ENCODE measurements at places on chromosomes 1 and 21.

- no peak for DNase-seq
Measured at GRCh38 chr21:43290421-43291346, 121.9 kb downstream of the CRYAA start.

DNA sequence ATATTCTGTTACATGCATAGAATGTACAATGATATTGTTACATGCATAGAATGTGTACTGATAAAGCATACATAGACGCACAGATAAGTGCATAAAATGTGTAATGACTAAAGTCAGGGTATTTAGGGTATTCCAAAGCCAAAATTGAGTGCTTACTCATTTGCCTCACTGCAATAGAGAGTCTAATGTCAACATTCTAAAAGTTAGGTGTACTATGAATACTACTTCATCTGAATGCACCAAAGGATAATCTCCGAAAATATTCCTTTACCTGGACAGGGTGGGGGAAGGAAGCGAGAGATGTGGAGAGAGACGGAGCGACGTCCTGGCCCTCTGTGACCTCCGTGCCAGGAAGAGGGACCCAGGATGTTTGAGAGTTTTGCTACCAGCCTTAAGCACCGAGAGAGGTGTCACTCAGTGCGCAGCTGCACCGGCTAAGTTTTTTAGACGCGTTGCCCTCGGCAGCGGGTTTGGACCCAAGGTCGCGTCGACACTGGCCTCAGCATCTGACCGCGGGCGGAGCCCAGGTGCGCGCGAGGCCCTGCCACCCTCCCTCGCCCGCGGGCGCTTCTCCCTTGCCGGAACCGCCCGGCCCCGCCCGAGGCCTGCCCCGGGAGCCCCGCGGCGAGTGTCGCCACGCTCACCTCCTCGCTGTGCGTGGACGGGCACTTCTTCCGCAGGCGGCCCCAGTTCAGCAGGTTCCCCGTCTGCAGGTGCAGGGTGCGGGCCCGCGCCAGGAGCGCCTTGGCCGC lies 660 bp downstream of the GCLM start:
- no peak for DNase-seq

DNA sequence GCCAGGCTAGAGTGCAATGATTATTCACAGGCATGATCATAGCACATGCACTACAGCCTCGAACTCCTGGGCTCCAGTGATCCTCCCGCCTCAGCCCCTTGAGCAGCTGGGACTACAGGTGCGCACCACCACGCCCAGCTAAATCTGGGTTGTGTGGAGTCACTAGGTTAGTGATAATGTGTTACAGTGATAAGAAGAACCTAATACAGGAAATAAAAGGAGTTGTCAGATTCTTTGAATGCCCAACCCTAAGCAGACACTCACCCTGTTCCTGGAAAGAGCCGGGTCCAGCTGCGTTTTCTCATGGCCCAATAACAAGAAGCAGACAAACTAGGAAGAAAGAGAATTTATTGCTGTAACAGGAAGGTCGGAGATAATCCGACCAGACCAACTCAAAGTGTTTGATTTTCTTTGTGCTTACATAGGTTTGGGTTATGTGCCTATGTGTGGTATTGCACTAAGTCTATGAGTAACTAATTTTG lies 8.8 kb downstream of the IFNGR2 start:
- no peak for DNase-seq

GRCh38 chr1:116360429-116361173 lies 12.4 kb upstream of the ATP1A1 start:
- no peak for DNase-seq

GRCh38 chr1:234769986-234770795 lies 160.2 kb upstream of the IRF2BP2 start:
- DNase-seq = no peak

GRCh38 chr1:76298399-76298798 lies 223.9 kb downstream of the ST6GALNAC3 start:
- no peak for DNase-seq

DNA sequence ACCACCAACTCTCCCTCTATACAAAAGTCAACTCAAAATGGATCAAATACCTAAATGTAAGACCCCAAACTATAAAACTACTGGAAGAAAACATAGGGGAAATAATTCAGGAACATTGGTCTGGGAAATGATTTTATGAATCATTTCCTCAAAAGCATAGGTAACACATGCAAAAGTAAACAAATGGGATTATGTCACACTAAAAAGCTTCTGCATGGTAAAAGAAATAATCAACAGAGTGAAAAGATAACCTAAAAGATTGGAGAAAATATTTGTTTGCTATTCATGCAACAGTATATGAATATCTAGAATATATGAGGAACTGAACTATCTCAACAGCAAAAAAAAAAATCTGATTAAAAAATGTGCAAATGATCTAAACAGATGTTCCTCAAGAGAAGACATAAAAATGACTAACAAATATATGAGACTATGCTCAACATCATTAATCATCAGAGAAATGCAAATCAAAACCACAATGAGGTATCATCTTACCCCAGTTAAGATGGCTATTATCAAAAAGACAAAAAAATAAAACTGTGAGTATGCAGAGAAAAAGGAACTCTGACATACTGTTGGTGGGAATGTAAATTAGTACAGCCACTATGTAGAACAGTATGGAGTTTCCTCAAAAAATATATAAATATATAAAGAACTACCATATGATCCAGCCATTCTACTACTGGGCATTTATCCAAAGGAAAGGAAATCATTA lies 47.8 kb downstream of the VCAM1 start:
- DNase-seq = no peak
